ENCODE measurements at places on chromosomes 1 and 21.

DNA sequence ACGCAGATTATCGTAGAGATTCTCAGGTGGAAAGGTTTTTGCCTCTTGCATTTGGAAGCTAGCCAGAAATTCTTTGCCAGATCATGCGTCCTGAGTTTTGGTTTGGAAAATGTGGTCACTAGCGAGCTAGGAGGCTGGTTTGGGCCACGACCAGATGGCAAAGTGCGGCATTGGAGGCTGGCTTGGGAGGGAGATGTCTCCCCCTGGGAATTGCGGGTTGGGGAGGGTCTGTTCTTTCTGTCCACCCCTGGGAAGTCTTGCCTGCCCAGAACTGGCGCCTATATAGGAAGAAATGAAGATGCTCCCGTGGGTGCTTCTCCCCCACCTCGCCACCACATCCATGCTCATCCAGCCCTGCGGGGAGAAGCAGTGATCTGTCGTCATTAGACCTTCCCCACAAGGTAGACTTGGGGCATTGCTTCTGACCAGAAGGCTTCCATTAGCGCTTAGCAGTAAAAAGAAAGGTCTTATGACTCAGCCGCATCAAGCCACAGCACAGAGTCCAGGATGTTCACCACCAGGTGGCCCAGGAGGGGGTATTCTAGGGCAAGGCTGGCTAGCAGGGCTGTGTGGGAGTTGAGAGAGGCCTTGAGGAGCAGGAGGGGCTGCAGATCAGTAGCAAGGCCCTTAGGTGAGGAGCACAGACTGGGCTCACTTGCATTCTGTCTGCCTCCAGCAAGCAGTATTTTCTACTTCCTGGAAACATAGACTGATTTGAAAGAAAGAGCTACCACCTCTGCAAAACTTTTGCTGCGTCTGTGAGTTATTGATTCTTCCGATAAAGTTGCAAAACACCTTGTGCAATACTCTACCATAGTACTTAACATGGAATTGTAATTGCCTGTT is 1.5 kb upstream of the PTP4A2 start:
- DNase-seq: no peak

DNA sequence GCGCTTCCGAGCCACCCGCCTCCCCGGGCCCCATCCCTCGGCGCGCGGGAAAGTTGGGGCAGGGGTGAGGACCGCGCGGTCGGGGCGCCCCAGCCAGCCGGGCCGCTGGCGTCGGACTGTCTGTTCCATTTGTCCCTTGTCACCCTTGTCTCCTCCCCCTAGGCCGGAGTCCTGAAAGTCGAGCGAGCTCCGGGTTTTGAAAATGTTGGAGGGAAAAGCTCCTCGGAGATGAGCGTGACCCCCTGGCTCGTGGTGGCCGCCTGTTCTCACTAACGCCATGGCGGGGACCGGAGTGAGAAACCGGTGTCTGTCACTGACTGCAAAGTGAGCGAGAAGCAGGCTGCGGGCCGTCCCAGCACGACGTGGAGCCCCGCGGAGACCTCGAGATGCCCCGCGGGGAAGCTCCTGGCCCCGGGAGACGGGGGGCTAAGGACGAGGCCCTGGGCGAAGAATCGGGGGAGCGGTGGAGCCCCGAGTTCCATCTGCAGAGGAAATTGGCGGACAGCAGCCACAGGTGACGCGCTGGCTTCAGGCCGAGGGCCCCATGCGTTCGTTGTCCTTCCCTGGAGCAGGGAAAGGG is 491 bp downstream of the PER3 start:
- no peak for DNase-seq

- DNase-seq: no peak
Measured at GRCh38 chr1:232921381-232921780, 29.0 kb upstream of the NTPCR start.

DNA sequence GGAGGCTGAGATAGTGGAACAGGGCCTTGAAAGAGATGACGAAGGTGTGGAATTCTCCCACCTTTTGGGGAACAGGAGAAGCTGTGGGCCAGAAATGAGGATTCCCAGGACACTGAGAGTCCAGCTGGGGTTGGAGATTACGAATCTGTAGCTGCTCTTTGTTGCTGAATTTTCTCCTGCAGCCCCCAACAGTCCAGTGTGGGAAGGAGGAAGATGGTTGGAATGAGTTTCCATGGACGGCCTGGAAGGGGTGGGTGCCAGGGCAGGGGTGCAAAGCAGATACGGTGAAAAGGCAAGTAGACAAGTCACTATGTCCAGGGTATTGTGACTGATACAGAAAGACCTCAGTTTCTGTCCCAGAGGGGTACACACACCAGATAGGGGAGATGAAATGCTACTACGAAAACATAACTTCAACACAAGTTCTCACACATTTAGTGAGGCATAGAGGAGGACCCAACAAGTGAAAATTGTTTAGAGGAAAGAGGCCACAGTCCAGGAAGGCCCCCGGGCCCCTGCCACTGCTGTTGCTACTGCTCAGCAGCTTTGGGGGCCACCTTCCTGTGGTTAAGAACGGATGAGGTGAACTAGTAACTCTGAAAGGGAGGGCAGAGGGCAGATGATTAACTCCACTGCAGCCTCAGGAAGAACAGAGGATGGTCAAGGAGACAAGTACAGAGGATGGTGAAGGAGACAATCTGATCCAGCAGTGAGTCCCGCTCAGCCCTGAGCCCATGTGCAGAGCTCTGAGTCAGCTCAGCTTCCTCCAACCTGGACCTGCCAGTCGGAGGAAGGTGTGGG is 7.3 kb downstream of the CD244 start:
- no peak for DNase-seq

DNA sequence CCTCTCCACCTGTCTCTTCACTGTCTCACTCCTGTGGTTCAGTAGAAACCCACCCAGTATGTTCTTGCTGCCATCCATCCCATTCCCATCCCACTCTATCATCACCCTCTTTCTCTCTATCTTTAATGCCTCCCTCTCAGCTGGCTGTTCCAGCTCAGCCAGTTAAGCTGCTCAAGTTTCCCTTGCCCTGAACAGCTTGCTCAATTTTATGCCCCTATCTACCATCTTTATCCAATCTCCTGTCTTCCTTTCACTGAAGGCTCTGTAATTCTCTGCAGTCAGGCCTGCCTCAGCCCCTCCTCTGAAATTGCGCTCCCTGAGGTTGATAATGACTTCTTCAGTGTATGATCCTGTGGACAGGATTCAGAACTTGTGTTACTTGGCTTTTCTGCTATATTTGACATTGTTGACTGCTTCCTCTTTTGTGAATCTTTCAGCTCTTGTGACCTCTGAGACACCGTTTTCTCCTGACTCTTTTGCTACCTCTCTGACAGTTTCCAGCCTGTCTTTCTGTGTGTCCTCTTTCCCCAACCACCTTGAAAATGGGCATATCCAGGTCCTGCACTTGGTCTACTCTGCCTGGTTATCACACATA is 13.9 kb upstream of the BCAR3 start:
- DNase-seq: no peak

DNA sequence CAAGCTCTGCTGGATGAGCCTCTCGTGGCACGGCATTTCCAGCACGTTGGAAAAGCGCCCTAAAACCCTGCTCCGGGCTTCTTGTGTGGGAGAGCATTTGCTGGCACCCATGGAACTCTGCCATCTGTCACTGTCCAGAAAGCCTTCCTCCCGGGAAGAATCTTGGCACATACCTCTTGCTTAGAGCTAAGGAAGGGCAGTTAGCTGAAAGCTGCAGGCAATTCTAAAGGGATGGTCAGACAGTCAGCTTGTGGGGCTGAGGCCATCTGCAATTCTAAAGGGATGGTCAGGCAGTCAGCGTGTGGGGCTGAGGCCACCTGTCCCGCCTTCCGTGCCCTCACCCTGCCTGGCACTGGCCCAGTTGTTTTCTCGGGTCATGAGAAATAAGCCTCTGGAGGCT is 139.0 kb upstream of the TMEM51 start:
- DNase-seq: no peak

DNA sequence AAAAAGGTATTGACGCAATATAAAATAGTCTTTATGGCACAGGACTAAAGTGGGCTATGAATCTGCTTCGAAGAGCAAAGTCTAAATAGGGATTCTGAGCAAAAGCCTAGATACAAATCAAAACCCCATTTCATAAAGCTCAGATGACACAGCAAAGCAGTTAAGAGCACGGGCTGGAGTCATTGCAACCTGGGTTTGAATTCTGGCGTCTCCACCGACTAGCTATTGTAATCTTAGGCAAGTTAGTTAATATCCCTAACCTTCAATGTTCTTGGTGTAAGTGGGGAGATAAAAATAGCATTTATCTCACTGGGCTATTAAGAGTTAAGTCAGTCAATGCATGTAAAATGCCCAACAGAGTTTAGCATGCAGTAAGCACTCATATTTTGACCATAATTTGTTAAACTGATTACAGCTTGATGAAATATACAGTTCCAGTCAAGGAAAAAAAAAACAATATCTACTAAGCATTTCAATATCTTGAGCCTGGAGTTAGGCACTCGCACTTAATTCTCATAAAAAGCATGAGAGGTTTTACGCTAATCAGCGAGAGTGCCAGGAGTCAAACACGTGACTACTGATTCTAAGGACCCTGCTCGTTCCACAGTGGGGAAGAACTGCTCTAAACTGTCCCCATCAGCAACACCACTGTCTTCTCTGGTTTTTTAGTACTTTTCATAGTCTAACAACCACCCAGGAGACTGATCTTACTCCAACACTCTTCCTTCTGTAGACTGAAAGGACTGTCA is 75.5 kb downstream of the JAK1 start:
- DNase-seq: no peak

DNA sequence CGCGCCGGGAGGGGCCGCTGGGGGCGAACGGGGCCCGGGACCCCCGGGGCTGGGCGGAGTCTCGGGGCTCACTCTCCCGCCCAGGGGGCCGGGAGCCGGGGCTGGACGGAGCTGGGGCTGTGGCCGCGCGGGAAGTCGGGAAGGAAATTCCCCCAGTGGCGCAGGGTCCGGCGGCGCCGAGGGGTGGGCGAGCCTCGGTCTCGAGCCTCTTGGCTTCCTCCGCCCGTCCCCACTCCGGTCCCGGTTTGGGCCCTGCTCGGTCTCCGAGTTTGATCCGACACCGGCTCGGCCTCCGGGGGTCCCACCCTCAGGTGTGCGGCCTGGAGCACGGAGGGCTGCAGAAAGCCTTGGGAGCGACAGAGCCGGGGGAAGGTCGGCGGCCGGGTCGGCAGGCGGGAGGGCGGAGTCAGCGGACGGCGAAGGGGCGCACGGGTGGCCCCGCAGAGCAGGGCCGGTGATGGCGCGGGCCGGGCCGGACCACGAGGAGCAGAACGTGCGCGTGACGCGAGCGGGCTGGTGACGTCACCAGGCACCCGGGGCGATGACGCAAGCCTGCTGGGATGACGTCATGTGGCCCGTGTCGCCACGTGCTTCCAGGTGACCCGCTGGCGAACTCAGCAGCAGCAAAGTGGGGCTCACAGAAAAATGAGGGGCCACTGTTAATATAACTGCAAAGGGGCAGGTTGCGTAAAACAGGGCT is 610 bp upstream of the HES4 start:
- peak; percentile 97 for DNase-seq

GRCh38 chr1:30407865-30408580 is 315.4 kb downstream of the MATN1 start:
- no peak for DNase-seq

DNA sequence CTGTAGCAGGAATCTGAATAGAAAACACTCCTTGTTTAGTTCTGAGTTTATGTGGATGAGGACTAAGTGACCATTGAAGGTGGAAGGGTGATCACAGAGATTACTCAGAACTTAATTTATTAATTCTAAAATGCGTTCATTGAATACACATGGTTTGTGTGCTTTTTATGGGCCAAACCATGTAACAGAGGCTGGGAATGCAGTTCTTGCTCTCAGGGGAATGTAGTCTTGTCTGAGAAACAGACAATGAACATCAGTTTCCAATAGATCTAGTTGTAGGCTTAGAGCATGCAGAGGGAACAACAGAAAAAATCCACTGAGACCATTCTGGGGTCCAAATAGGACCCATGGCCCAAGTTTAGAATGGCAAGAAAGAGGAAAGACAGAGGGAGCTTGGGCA is 46.1 kb downstream of the ITSN1 start:
- no peak for DNase-seq

DNA sequence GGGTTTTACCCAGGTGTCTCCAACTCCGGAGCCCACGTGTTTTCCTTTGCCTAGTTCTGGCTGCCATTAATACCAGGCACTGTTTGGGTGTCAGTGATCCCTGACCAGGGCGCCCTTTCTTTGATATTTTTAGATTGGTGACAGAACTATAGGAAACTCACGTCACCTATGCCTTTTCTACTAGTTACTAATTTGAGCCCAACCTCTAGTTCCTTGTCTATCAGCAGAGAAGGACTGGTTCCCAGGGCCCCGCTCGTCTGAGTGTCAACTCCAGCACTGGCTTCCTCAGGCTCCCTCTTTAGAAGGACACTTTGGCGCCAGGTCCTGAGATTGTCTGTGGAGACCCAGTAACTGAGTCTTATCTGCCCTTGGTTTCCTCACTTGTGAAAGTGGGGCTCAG is 9.4 kb downstream of the MFN2 start:
- DNase-seq: no peak

DNA sequence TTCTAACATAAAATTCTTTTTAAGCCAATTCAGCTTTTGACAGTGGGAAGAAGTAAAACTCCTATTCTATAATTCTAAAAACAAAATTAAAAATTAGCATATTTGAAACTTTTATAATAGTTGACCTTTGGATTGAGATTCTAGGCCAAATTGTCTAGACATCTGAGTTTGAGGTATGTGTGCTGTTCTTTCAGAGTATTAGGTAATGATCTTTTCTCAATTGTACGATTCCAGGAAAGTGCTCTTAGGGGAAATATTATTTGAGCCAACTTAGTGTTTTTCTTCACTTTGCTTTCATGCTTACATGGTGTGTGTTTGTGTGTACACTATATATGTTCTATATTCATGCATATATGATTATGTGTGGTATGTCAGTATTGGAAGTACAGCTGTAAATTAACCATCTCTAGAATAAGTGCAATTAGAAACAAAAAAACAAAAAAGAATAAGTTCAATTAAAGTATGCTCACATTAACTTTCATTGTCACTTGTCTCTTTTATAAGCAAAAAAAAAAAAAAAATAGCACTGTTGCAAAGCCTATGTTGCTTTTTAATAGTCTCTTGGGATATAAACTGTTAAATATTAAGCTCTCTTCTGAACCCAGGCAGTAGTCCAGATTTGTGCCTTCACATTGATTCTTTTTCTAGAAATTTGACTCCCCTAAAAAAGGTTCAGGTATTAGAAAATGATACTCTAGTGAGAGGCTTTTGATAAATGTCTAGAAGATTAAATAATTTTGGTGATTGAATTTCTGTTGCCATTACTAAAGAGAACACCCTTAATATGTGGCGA is 132.2 kb downstream of the ATP5PO start:
- DNase-seq: no peak
